ENCODE measurements at places on chromosomes 2 and 18.

GRCh38 chr2:52036024-52036423 is 1004.1 kb upstream of the NRXN1 start:
- DNase-seq = no peak

DNA sequence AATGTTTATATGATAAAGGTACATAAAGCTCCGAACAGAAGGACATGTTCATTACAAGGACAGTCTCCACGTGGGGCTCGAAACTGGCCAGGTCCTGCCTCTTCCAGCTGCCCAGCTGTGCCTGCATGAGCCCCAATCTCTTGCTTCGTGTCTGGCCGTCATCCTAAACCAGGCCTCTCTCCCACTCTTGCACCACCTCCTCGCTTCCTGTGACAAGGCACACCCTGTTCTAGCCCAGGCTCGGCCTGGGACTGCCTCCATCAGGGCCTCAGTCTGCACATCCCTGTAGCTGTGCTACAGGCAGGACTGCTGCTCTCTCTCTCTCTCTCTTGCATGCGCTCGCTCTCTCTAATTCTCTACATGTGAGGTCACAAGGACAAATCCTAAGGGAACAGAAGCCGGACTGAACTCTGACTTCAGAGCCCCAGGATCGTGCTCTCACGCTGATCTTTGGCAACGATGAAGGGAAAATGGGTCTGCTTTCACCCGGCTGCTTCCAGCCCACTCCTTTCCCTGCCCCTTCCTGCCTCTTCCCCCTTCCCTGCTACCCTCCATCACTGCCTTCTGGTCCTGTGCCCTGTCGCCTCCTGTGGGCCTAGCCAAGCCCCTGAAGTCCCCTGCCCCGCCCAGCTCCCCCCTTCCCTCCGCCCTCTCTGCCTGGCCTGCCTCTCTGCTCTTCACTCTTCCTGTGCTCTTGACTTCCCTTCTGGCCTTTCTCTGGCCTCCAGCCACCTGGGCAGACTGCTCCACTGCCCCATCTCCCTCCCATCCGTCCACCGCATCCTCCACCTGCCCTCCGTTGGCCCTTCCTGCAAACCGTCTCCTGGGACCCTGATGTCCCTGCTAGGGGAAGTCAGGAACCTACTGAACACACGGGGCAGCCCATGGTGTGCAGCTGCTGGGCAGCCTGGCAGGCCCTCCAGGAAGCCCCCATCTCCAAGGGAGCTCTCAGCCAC is 7.8 kb upstream of the GPR55 start:
- no peak for DNase-seq

DNA sequence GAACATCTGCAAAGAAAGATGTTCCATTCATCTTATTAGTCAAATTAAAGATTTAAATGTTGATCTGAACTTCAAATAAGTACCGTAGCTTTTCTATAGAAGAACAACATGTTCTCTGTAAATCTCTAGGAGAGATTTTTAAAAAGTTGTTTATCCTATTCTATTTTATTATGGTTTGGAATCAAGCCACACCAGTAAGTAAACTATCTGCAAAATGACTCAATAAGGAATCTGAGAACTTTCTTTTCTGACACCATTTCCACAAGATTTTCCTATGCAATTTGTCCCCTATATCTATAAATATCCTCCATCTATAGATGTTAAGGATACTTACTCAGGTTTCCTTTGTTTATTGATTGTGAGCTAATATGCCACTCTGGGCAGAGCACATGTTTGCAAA is 736.6 kb downstream of the CBLN2 start:
- DNase-seq = no peak

DNA sequence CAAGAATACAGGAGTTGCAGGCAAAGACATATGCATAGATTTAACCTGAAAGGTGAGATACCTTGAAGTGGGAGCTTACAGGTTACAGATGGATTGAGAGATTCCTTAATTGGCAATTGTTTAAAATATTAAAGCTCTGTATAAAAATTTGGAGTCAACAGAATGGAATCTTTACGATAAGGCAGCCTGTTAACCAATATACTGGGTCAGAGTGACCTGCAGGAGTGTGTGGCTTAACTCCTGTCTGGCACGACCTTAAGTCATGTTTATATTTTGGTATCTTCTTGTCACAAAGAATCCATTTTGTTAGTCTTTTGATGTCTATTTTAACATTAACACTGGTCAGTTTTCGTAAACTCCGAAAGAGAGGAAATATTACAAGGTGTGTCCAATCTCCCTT is 1058.2 kb upstream of the CRIM1 start:
- no peak for DNase-seq

- no peak for DNase-seq
These were observed 71.4 kb downstream of the KCNF1 start for GRCh38 chr2:10982931-10983701.

DNA sequence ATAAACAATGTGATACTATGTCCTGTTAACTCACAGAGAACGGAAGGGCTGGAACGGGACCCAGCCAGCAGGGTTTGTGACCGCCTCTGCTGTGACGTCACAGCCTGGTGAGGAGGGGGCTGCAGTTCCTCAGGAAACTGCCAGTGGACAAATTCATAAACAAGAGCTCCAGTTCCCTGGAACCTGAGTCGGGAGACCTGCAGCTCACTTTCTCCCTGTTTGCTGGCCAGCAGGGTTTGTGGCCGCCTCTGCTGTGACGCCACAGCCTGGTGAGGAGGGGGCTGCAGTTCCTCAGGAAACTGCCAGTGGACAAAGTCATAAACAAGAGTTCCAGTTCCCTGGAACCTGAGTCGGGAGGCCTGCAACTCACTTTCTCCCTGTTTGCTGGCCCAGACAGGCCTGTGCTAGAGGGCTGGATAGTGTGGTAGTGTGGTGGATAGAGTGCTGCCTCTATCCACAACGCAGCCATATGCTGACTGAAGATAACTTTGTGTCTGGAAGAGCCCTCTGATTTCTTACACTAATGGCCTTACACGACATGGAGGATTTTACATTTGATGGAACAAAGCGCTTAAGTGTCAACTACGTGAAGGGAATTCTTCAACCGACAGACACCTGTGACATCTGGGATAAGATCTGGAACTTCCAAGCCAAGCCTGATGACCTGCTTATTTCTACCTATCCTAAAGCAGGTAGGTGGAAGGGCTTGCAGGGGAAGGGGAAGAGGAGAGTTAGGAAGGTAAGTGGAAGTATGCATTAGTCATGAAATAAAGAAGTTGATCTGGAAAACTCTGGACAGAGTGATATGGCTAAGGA is at the start of gene SULT1C4:
SULT1C4 (plus strand) TSS at position 140 of the 816 bp plus-strand sequence; CDS start at position 524, 384 bp downstream.
- DNase-seq = no peak

DNA sequence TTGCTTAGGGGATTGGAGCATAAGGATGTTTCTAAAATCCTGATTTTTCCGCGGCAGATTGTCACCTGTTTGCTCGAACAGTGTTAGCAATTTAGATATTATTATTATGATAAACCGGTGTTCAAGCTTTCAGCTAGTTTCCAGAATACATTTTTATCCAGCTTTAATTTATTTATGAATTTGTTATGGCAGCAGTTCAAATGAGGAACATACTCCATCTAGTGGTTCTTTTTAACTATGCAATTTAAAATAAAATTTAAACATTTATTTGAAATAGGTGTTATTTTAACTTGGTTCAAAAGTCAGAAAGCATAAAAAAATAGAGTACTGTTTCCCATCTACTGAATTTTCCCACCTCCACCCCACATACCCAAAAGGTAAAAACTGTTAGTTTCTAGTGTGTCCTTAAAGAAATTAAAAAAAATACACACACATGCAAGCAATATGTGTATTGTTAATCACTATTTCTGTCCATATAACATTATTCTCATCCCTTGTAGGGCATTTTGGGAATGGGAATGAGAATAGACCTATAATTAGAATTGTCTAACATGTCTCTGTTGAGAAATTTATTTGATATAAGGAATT is 23.2 kb downstream of the ACOXL start:
- DNase-seq = no peak

DNA sequence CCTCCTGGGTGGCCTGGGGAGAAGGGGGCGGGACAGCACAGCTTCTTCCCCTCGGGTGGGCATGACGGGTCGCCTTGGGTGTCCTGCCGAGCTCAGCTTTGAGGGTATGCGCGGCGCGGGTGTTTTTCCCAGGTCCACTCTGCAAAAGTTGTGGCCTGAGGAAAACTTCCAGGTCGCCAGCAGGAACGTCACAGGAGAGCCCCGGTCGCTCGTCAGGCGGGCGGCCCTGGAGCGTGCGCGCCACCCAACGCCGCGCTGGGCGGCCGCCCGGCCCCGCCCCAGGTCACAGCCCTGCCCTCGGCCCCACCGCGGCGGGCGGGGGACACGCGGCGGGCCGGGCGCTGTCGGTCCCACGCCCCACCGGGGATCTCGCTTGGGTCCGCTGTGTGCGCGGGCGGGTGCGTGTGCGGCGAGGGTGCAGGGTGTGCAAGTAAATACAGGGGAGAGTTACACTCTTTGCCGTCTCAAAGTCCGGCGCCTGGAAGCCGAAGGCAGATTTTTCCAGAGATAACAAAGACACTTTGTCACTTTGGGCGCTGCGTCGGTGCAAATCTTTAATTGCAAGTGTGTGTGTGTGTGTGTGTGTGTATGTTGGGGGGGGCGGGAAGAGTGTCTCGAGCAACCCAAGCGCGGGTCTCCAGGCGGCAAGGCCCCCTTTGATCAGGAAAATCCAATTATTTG is 616 bp upstream of the SP5 start:
- DNase-seq = no peak

DNA sequence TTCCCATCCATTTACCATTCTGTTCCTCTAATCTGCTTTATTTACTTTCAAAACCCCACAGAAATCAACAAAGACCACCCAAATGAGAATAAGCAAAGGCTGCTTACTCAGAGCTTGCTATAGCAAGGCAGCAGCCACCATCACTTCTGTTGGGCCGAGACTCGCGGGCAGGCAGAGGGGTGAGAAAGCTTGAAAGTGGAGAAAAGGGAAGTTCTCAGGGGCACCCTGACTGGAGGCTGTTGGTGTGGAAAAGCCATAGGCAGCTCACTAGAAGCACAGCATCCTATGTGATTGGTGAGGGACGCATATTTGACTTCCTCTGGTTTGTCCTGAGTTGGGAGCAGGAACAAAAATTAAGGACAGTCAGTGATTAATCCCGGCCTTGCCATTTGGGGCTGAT is 269.7 kb upstream of the THSD7B start:
- no peak for DNase-seq

- DNase-seq = no peak
These were observed 499.4 kb downstream of the GALR1 start for GRCh38 chr18:77749089-77749488.

GRCh38 chr2:217559084-217559483 is 443.7 kb downstream of the TNS1 start:
- DNase-seq = no peak

DNA sequence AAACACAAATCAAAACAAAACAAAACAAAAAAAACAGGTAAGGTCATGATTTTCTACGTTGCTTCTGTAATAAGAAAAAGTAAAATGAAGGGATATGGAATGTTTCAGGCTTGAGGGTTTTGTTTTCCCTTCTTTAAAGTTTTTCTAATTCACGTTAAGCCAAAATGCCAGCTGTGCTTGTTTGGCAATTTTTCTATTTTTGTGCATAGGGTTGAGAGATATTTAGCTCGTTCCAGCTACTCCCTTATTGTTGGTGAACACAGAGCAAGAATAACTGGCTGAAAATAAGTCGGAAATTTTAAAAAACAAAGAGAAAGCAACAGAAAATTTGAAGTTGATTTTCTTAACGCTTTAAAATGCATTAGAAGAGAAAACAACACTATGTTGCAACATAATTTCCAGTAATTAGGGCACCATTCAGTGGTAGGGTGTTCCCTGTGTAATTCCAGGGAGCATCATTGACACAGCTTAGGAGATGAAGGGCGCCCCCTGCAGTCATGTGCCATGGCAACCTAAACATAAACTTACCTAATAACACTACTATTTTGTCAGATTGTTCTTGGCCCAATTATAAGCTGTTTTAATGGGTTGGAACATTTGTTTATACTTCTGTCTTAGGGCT is 99.5 kb downstream of the DTNA start:
- no peak for DNase-seq

GRCh38 chr2:223519471-223519870 is 82.7 kb downstream of the SCG2 start:
- DNase-seq = no peak

DNA sequence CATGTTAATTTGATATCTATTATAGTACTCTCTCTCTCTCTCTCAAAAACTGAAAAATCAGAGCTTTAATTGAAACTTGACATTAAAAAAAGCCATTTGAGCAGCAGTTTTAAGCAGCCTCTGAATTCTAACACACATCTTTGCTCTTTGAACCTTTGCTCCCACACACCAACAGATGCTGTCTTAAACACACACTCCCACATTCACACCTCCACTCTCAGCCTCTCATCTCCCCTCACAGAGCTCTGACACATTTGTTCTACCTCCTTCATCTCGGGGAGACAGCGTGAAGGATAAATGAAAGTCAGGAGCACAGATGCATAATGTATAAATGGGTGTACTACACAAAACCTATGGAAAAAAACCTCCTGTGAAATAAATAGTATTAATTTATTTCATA is 95.2 kb downstream of the NAB1 start:
- no peak for DNase-seq

GRCh38 chr2:209790066-209790728 is 18.6 kb downstream of the UNC80 start:
- no peak for DNase-seq

GRCh38 chr18:57802213-57803102 is 657 bp downstream of the ATP8B1 start:
- DNase-seq = no peak

DNA sequence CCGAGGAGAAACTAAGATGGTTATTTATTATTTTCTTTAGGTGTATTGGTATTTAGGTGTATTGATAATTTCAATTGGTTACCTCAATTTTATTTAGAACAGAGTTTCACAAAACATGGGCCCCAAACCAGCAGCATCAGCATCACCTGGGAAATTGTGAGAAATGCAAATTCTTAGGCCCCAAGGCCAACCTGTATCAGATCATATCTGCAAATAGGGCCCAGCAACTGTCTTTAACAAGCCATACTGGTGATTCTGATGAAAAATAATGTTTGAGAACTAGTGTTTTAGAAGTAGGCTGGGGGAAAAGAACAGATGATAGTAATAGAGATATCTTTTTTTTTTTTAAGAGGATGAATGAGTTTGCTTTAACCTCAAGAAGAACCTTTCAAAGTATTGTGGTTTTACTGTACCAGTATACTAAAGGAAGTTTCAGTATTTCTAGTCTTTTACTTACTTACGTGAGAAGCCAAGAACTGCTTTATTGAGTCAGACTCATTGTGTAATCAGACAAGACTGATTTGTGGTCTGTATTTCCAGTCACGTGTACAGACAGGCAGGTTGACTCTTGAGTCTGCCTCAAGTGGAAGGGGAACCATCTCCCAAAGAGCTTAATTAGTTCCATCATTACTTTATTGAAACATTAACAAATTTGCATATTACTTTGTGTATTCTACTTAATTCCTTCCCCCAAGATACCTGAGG is 60.4 kb upstream of the GAREM1 start:
- DNase-seq = no peak

DNA sequence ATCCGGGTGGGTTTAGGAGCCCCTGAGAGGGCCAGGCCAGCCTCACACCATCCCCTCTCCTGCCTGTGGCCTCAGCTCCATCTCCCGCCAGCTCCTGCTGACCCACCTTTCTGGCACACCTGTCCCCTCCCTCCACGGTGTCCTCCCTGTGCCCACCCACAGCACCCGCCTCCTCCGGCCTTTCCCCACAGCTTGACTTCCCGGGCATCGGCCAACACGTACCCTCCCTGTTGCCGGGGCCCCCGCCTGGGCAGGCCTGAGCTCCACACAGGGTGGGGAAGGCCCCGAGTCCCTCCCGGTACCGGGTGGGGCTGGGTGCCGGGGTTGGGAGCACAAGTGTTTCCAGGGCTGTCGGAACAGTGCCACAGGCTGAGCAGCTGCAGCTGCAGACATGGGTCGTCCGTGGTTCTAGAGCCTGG is 6.5 kb downstream of the GPC1 start:
- no peak for DNase-seq

- DNase-seq = no peak
These were observed 977.1 kb upstream of the SOX11 start for GRCh38 chr2:4715065-4715464.
